Occipital lobe (tissue), 3 donors: ENCODE measurements at places on chromosomes 1 and 21. TPM values are rescaled to one million over a fixed set of nuclear protein-coding genes. Genes with fewer than 3 reads are reported as not detected.

- no peak for DNase-seq
Measured at GRCh38 chr1:21293537-21294265, 3.4 kb upstream of the ECE1 start.

DNA sequence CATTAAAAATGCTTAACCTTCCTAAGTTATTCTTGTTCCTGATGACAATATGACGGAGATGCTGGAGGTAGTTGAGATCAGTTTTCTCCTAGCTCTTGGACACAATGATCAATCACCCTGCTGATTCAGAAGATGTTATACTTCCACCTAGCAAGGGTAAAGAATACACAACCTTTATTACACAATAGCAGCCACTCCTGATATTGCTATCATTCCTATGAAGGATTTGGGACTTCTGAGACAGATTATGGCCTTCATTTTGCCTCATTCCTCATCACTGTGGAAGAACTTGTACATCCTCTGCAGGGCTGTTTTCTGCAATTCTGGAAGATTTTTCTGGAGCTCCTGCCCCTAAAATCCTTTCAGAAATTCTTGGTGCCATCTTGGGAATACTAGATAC, 47.8 kb downstream of the GIPC2 start:
- DNase-seq, result no peak

GRCh38 chr1:231027971-231028370, 12.1 kb downstream of the FAM89A start:
- DNase-seq, result no peak

- DNase-seq, result no peak
Measured at GRCh38 chr1:204694145-204694544, 8.6 kb upstream of the LRRN2 start.

DNA sequence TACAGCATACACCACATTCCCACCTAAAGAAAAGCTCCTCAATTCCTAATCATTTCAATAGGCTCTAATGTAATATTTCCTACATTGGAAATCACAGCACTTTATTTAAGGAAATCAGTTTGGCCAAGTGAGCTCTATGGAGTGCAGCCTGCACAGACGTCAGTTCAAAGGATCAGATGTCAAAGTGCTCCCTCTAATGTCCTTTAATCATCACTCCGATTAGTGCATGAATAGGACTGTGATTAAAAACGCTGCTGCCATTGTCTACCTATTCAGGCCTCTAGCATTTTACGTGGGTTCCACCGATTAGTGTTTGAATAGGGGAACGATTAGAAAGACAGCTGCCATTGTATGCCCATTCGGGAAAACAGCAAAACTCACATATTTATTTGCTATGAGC, 50.2 kb downstream of the DPYD start:
- no peak for DNase-seq

GRCh38 chr1:158989424-158989823, 20.3 kb upstream of the IFI16 start:
- no peak for DNase-seq

DNA sequence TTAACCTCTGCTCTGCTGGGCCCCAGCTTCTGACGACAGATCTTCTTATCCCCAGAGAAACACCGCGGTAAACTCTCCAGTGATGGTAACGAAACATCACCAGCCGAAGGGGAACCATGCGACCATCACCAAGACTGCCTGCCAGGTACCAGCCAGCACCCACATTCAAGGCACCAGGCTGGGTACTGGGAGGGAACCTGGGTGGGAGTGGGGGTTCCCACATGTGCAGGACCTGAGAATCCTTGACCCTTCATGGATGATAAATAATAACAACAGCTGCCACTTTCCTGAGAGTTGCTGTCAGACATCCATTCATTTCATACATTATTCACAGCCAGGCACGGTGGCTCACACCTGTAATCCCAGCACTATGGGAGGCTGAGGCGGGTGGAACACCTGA, 20.8 kb downstream of the DRAXIN start:
- no peak for DNase-seq

- no peak for DNase-seq
Measured at GRCh38 chr1:22579541-22580155, 16.4 kb downstream of the EPHA8 start.

GRCh38 chr21:30193201-30193600, 22.7 kb downstream of the CLDN8 start:
- no peak for DNase-seq

GRCh38 chr1:7526196-7526866, 244.8 kb upstream of the VAMP3 start:
- no peak for DNase-seq

GRCh38 chr1:218433744-218434143, 88.6 kb downstream of the TGFB2 start:
- DNase-seq, result no peak

GRCh38 chr1:116962987-116963639, 38.4 kb upstream of the CD101 start:
- no peak for DNase-seq

DNA sequence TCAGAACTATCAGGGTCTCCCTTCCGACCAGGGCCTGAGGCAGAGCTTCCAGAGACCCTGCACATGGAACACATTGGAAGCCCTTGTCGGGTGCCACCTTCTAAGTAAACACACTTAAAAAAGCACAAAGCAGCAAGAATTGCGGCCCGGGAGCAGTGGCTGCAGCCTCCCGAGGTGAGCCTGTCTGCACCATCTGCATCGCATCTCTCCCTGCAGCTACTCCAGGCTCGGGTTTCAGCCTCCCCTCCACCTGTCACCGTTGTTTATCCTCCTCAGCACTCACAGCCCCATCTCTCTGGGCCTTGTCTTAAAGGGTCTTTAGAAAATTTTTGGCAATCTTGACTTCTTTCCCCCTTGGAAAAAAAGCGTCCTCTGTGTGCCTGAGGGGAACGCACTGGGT, 95.1 kb upstream of the ARHGEF16 start:
- DNase-seq, result no peak

GRCh38 chr1:81377406-81377805, 423.3 kb upstream of the ADGRL2 start:
- DNase-seq, result no peak

GRCh38 chr1:204605791-204606190, 79.7 kb downstream of the LRRN2 start:
- DNase-seq, result no peak

GRCh38 chr1:175569117-175569743, 174.2 kb downstream of the TNR start:
- DNase-seq, result no peak

GRCh38 chr1:151998611-151999362, 5.1 kb upstream of the S100A10 start:
- no peak for DNase-seq

DNA sequence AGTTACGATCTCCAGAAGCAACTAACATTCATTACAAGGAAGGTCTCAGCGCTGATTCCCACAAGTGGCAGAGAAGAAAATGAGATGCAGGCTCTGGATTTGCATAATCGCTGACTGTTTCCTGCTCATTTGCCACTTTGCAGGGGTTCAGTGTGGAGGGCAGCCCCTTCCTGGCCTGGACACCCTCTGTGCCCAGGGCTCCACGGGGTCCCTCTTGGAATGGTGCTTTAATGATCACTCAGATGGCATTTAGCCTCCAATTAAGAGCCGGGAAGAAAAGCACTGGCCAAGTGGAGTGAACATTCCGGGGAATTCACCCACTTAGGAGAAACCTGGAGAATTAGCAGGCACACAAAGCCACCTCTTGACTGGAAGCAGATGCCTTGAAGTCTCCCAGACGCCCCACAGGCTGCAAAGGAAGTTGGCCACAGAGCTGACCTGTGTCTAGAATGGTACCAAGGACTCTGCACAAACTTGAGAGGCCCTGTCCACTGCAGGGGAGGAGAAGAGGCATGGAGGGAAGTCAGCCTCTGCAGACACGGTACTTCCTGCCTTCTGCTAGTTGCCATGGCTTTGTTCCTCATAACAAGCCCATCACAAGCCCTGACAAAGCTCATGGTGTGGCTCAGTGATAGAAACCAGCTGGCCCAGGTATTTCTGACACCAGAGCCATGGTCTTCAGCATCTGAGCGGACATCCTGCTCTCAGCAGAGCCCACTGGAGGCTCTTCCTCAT, 157.2 kb downstream of the KAZN start:
- no peak for DNase-seq

GRCh38 chr1:36086529-36087232, 2.0 kb upstream of the ADPRS start:
- no peak for DNase-seq

- DNase-seq, result no peak
Measured at GRCh38 chr1:115557715-115558114, 84.1 kb upstream of the VANGL1 start.

DNA sequence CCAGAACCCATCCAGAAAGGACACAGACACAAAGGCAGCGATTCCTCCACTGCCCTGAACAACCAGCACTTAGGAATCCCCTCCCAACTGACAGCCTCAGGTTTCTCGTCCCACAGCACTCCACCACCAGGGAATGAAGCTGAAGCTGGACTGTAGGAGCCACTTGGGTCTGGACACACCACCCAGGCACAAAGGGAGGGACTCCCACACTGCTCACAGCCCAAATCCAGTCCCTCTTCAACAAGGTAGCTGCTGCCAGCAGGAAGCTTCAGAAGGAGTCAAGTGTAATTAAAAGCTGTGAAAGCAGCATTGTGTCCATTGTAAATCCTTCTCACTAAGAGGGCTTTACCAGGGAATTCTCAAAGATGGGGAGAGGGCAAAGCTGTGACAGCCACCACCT, 29.0 kb downstream of the LMX1A start:
- DNase-seq, result no peak

DNA sequence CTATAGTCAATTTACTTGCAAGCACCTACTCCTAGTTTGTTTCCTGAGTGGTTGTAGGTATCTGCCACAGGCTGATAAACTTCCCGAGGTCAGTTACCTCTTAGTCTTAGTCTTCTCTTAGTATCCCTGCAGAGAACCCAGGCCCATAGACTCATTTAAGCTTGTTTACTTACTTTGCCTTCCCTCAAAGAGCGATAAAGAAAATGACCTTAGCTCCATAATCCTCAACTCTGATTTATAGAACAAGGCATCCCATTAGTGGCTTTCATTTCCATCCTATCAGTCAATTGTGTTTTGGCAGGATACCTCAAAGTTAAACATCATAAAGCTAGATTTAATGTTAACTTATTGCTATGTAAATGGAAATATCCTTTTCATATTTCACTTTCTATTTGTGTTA, 119.7 kb downstream of the UCHL5 start:
- DNase-seq, result no peak

DNA sequence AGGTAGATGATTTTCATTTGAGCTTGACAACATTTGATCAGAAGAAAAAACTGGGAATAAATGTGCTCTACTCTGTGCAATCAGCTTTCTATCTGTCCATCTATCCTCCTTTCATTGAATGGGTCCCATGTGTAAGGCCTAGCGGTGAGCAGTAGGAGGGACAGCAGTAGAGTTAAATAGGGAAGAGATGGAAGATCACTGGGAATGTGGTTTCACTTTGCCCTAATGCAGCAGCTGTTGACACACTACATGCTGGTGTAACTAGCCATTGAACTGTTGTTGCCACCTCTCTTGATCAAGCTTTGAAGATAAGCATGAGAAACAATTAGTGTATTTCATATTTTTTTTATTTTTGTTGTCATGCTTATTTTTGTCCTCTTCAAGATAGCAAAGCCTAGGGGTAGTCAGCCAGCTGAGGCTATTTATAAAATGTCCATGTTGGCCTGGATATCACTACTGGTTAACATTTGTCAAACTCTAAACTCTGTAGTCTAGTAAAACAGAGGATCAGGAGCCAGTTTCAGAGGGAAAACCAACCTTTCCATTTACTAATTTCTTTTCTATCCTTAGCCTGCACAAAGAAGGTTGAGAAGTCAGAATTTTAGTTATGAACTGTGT, 41.9 kb downstream of the CACNA1E start:
- no peak for DNase-seq

DNA sequence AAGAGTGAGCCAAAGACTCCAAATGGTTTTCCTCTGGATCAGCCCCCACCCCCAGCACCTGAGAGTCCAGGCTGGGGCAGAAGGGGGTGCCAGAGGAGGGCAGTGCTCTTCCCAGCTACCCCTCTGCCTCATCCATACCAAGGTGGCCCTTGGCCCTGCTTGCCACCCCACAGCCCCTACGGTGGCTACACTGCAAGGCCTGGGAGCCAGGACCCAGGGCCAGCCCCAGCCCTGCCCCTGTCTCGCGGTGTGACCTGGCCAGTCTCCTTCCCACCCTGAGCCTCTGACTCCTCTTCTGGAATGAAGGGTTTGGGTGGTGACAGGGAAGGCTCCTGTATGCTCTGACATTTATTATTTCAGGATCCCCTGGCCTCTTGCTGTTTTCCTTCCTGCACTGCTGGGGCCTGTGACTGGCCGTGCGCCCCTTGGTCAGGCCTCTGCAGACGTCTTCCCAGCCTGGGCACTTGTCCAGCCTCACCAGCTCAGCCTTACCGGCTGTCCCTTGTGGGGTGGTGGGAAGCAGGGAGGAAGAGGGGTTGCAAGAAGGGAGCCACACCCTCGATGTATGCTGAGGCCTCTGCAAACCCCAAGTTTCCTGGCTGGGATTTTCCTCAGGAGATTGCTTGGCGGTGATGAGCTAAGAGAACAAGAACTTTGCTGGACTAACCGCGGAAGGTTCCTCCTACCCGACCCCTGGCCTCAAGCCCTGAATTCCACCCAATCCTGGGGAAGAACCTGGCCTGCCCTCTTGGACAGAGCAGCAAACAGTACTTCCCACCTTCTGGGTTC, 13.5 kb downstream of the ASAP3 start:
- DNase-seq, result no peak

GRCh38 chr1:99529002-99529401, 116.9 kb upstream of the PALMD start:
- DNase-seq, result no peak

- no peak for DNase-seq
Measured at GRCh38 chr1:97770376-97770775, 150.5 kb downstream of the DPYD start.

GRCh38 chr1:21319447-21320407, 29.5 kb upstream of the ECE1 start:
- no peak for DNase-seq

Gene RORC
- 0.16 TPM for total RNA-seq

Gene PTGER3
- total RNA-seq, result 1.2 TPM

Gene PDZK1
- 0.78 TPM for total RNA-seq

Gene CNKSR1
- total RNA-seq, result 3.1 TPM

Gene ZDHHC18
- total RNA-seq, result 19.2 TPM

Gene FAM229A
- 1.6 TPM for total RNA-seq

Gene WNT4
- 5.6 TPM for total RNA-seq

Gene BSND
- not detected for total RNA-seq

Gene NBPF4
- total RNA-seq, result 0.16 TPM
